HepG2 (cell line): ENCODE measurements at places on chromosomes 13 and 19. TPM values are rescaled to one million over a fixed set of nuclear protein-coding genes. Genes with fewer than 3 reads are reported as not detected.
A peak's percentile ranks its signal among the peaks of the same experiment; 100 is the strongest.

ZNF573 gene
- 2.1 and 3.1 TPM in 2 replicates for polyA plus RNA-seq

SLAIN1 gene
- polyA plus RNA-seq: 1.2 and 1.8 TPM in 2 replicates

CRLF1 gene
- 296 and 337 TPM in 2 replicates for polyA plus RNA-seq

HCST gene
- 1.2 and 2.3 TPM in 2 replicates for polyA plus RNA-seq

- H3K27me3 ChIP-seq: no peaks in the 10 kb centered on the region
- H3K27ac ChIP-seq: no peak overlapping the region
- DNase-seq: no peak
- no peaks in the 10 kb centered on the region; the same call in 1 of the 2 replicates for H3K36me3 ChIP-seq
Measured at GRCh38 chr13:113585896-113586295, 1.3 kb downstream of the TFDP1 start.

DNA sequence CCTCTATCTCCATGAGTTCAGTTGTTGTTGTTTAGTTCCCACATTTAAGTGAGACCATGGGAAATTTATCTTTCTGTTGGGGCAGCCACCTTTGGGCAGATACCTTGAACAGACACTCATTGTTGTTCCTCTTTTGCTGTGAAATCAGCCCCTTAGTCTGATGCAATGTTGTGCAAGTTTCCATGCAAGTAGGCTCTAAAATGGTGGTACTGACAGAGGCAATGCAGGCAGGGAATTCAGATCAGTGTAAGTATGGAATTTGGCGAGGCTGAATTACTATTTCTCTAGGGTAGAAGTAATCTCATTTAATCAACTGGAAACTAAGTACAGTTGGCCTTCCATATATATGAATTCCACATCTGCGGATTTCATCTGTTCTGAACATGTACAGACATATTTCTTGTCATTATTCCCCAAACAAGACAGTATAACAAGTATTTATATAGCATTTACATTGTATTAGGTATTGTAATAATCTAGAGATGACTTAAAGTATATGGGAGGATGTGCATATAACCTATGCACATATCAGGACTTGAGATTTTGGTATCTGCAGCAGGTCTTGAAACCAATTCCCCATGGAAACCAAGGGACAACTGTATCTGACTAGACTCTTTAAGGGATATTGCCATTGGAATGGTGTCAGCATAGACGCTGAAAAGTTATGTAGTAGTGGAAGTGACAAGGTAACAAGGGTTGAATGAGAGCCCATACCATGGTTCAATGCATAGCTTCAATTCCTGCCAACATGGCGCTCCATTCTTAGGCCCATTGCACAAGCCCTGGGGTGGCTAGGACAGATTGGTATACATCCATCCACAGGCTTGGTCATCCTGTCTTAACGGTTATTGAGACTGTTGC is 281.5 kb upstream of the HTR2A start:
- no peaks in the 10 kb centered on the region for H3K4me1 ChIP-seq
- DNase-seq: no peak
- no peak overlapping the region for H3K27ac ChIP-seq
- H3K36me3 ChIP-seq: no peaks in the 10 kb centered on the region
- H3K27me3 ChIP-seq: no peaks in the 10 kb centered on the region

DNA sequence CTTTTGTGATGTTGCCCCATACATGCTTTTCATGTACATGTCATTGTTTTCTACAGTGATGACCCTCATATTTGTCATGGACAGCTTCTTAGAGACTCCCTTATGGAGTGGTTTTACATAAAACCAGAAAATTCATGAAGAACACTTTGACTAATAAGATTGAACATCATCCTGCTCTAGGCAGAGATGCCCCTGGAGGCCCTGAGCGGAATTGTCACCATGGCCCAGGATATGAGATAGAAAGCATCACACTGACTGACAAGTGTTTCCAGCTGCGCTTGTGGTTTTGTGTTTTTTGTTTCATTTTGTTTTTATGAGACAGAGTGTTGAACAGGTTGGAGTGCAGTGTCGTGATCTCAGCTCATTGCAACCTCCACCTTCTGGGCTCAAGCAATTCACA is 22.2 kb downstream of the ZNF701 start:
- DNase-seq: no peak
- no peaks in the 10 kb centered on the region for H3K4me1 ChIP-seq
- no peaks in the 10 kb centered on the region; the same call in 1 of the 2 replicates for H3K36me3 ChIP-seq
- no peak overlapping the region for H3K27ac ChIP-seq

DNA sequence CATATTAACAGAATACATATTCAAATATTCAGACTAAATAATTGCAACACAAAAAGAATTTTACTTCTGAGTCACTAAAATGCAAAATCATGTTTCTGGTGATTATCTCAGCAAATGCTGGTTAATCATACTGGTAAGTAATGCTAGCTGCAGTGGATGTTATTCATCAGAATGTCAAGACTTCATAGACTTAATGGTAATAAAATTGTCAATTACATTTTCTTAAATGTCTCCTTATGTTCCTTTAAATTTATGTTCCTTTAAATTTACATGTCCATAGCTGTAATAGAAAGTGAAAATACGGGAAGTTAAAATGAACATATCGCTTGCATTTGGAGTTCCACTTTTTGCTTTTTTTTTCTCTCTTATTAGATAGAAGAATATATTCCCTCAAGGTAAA is 853.0 kb downstream of the SLITRK6 start:
- no peak for DNase-seq
- no peaks in the 10 kb centered on the region for H3K27me3 ChIP-seq
- H3K4me3 ChIP-seq: no peak overlapping the region
- H3K36me3 ChIP-seq: no peaks in the 10 kb centered on the region
- H3K27ac ChIP-seq: no peak overlapping the region
- no peaks in the 10 kb centered on the region for H3K4me1 ChIP-seq

GRCh38 chr19:31500197-31500830 is 151.1 kb upstream of the TSHZ3 start:
- no peaks in the 10 kb centered on the region for H3K27me3 ChIP-seq
- no peak overlapping the region for H3K4me3 ChIP-seq
- H3K4me1 ChIP-seq: no peaks in the 10 kb centered on the region
- DNase-seq: no peak

DNA sequence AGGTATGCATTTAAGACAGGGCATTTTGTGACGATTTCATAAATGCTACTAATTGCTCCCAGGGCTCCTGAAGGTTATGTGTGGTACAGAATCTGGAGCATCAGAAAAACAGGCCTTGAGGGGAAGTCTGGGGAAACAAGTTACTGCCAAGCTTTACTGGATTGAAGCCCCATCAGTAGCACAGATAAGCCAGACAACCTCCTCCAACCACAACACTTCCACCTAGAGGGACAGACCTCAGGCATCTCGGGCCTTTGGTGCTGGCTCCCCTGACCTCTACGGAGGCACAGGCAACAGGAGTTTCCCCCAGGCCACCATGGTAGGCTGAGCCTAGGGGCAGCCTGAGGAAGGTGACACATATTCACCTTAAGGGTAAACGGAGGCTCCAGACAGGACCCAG is 54.1 kb downstream of the ABCC4 start:
- peaks cover 3% of the 10 kb centered on the region for H3K36me3 ChIP-seq
- H3K4me1 ChIP-seq: peaks cover 31% of the 10 kb centered on the region
- H3K4me3 ChIP-seq: no peak overlapping the region
- H3K27me3 ChIP-seq: no peaks in the 10 kb centered on the region

DNA sequence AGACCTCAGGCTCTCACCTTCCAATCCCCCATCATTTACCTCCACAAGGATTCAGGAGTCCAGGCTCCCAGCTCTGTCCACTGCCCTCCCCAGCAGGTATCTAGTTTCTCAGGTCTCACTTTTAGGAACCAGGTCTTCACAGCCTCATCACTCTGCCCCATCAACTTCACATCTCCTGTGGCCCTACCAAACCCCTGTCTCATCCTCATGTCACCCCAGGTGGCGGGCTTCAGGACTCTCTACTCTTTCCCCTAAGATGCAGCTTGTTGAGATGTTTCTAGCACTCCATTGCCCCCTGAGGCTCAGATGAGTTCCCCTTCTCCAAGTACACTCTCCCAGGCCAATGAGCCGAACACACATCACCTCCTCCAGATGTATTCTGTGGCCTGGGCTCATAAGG is 1.5 kb downstream of the PPFIA3 start:
- H3K36me3 ChIP-seq: no peaks in the 10 kb centered on the region
- H3K4me1 ChIP-seq: peaks cover 61% of the 10 kb centered on the region
- no peak overlapping the region for H3K27ac ChIP-seq
- no peak overlapping the region for H3K4me3 ChIP-seq
- no peak for DNase-seq

GRCh38 chr13:49060678-49061387 is 85.1 kb downstream of the FNDC3A start:
- H3K36me3 ChIP-seq: no peaks in the 10 kb centered on the region; the same call in 2 of the 3 replicates
- H3K27me3 ChIP-seq: no peaks in the 10 kb centered on the region
- H3K27ac ChIP-seq: no peak overlapping the region
- H3K4me3 ChIP-seq: no peak overlapping the region
- no peak for DNase-seq
- no peaks in the 10 kb centered on the region for H3K4me1 ChIP-seq

GRCh38 chr19:4908360-4908759 is 941 bp upstream of the UHRF1 start:
- peak; percentile 76 for DNase-seq
- H3K27me3 ChIP-seq: no peaks in the 10 kb centered on the region
- H3K36me3 ChIP-seq: no peaks in the 10 kb centered on the region
- peaks cover 83% of the 10 kb centered on the region for H3K4me1 ChIP-seq

DNA sequence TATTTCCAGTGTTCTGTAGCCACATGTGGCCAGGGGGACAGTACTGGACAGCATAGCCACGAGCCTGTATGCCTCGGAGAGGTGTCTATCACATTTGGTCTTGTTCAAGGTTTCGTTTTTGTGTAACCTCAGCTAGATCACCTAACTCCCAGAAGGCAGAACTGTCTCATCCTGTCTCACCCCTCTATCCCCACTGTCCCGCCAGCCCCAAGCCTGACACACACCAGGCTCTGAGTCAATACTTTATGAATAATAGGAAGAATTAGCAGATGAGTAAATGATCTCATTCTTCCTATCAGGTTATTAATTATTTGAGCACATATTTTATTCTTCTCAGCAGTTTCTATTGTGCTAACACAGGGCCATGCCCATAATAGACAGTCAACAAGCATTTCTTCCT is 132.2 kb downstream of the NUFIP1 start:
- no peak for DNase-seq
- no peaks in the 10 kb centered on the region for H3K27me3 ChIP-seq
- H3K27ac ChIP-seq: no peak overlapping the region
- H3K36me3 ChIP-seq: no peaks in the 10 kb centered on the region
- peaks cover 37% of the 10 kb centered on the region for H3K4me1 ChIP-seq
- H3K4me3 ChIP-seq: no peak overlapping the region

DNA sequence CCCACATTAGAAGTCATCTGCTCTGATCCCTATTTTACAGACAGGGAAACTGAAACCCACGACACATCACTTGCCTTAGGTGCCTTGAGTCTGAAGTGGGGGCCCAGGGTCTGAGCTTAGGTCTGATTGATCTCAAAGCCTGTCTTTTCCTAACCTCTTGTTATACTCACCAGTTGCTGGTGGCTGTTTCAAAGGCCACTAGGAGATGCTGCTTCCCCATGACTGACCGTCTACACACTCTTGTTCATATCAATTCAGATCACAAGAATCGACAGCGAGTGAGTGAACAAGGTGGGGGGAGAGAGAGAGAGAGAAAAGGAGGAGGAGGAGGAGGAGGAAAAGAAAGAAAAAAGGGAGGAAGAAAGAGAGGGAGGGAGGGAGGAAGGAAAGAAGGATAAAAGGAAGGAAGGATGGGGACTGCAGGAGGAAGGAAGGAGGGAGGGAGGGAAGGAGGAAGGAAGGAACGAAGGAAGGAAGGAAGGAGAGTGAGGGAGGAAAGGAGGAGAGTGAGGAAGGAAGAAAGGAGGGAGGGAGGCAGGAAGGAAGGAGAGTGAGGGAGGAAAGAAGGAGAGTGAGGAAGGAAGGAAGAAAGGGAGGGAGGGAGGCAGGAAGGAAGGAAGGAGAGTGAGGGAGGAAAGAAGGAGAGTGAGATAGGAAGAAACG is 3.3 kb downstream of the OR10H1 start:
- no peaks in the 10 kb centered on the region for H3K27me3 ChIP-seq
- no peak overlapping the region for H3K4me3 ChIP-seq
- no peaks in the 10 kb centered on the region for H3K4me1 ChIP-seq
- DNase-seq: no peak
- H3K36me3 ChIP-seq: no peaks in the 10 kb centered on the region

- H3K4me3 ChIP-seq: no peak overlapping the region
- peaks cover 37% of the 10 kb centered on the region for H3K4me1 ChIP-seq
- H3K36me3 ChIP-seq: no peaks in the 10 kb centered on the region
- no peak for DNase-seq
- H3K27me3 ChIP-seq: peaks cover 14% of the 10 kb centered on the region; the same call in 1 of the 3 replicates
Measured at GRCh38 chr19:51372021-51372648, 319 bp downstream of the NKG7 start.

DNA sequence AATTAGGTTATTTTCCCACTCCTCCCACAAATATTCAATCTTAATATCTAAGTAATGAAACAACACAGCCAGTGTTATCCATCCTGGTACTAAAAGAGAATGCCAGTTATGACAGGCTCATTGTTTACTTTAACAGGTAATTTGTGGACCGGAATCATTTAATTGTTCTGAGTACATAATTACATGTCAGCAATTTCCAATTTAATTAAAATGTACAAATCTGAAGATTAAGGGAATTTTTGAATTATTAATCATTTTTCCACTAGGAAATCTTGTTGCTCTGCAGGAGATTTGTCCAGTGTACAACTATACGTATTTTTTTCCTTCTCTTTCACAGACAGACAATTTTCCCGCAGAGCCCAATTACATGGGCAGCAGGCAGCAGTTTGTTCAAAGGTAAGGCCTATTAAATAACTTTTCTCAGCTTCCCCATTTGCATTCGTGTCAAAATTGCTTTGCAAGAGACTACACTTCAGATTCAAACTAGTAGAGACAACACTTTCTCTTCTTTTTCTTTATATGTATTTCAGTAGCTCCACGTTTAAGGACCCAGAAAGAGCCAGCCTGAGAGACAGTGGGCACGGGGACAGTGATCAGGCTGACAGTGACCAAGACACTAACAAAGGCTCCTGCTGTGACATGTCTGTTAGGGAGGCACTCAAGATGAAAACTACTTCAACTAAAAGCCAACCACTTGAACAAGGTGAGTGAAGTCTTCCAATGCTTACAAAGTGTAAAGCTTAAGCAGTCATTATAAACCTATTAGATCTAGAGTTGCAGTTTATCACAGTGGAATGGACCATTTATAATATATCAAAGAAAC is 34.8 kb downstream of the PCDH17 start:
- no peaks in the 10 kb centered on the region for H3K27me3 ChIP-seq
- no peak overlapping the region for H3K4me3 ChIP-seq
- no peak for DNase-seq
- no peak overlapping the region for H3K27ac ChIP-seq
- no peaks in the 10 kb centered on the region for H3K4me1 ChIP-seq
